ENCODE measurements at places on chromosomes 2 and 18.

GRCh38 chr2:129642526-129643043 is 336.9 kb upstream of the RAB6C start:
- DNase-seq, result no peak

DNA sequence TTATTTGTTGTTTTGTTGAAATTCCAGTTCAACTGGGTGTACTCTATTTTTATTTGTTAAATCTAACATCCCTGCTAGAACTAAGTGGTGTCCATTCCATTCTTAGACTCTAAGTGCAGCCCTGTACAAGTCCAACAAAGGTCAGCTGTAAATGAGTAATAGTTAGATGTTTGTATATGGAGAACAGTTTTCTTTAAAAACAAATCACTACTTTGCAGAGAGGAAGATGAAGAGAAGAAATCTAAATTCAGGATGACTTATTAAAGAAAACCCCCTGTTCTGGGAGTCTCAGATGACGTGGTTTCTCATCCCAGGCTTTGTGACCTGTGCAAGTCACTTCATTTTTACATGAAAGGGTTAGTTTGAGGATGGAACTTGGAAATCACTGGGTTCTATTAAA is 57.9 kb downstream of the GALNT14 start:
- no peak for DNase-seq

- DNase-seq, result no peak
These were observed 14.4 kb downstream of the TNP1 start for GRCh38 chr2:216845426-216845825.

GRCh38 chr18:74390900-74391299 is 66.2 kb downstream of the DIPK1C start:
- DNase-seq, result no peak

DNA sequence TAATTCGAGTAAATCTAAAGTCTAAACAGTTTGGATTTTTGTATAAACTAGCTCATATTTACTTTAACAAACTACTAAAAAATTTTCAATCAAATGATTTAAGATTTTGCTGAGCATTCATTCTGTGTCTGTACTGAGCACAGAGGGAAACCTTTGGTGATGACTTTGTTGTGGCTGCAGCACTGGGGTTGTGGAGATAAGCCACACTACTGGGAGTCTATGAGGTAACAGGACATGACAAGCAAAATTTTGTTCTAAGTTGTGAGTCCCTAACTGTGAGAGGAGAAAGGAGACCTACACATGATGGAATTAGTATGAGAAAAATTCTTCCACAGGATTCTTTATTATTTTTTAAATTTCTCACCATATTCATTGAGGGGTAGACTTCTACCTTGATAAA is 933.7 kb upstream of the LRATD1 start:
- no peak for DNase-seq

GRCh38 chr2:188495969-188496431 is 204.3 kb downstream of the GULP1 start:
- DNase-seq, result no peak

GRCh38 chr2:228615496-228615895 is 434.0 kb upstream of the SPHKAP start:
- DNase-seq, result no peak

- no peak for DNase-seq
These were observed 341.6 kb upstream of the CDH7 start for GRCh38 chr18:65409261-65409660.

GRCh38 chr2:102282678-102283091 is 28.7 kb upstream of the IL1RL1 start:
- DNase-seq, result no peak

DNA sequence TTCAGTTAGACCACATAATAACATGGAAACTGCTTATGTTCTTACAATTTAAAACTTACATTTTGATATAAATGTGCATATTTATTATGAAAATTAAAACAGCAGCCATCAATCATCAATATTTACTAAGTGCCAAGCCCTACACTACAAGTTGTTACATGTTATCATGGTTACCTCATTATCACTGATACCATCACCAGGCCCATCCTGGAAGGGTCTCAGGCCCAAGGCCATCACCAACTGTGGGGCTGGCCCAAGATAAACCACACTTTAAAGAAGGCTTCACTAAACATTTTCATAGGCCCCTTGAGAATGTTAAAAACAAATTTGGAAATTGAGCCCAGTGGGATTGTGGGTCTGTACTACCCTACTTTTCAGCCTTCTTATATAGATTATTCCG is 6.4 kb downstream of the ITSN2 start:
- DNase-seq, result no peak

All from heart left ventricle (tissue), 16 donors.